CD4-positive, alpha-beta T cell treated with Interleukin-15 for 4 hours (primary cell): ENCODE measurements at places on chromosomes 3 and 15.

DNA sequence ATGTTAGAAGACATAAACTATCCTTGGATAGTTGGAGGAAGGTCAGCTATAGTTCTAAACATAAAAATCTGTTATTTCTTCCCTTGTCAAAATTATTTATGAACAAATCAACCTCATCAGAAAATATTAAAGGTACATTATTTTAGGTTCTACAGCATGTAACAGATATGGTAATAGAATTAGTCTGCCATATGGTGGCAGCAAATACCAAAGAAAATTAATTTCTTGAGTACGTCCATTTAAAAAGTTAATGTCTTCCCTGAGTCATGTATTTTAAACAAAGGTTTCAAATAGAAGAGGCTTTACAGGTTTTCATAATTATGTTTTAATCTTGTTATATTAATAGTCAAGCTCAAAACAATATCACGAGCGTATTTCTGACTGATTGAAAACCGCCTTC is 17.9 kb upstream of the ANKRD28 start:
- peak; percentile 34 for DNase-seq

GRCh38 chr15:70559265-70560239 is 203.8 kb downstream of the UACA start:
- DNase-seq: peak; percentile 54

DNA sequence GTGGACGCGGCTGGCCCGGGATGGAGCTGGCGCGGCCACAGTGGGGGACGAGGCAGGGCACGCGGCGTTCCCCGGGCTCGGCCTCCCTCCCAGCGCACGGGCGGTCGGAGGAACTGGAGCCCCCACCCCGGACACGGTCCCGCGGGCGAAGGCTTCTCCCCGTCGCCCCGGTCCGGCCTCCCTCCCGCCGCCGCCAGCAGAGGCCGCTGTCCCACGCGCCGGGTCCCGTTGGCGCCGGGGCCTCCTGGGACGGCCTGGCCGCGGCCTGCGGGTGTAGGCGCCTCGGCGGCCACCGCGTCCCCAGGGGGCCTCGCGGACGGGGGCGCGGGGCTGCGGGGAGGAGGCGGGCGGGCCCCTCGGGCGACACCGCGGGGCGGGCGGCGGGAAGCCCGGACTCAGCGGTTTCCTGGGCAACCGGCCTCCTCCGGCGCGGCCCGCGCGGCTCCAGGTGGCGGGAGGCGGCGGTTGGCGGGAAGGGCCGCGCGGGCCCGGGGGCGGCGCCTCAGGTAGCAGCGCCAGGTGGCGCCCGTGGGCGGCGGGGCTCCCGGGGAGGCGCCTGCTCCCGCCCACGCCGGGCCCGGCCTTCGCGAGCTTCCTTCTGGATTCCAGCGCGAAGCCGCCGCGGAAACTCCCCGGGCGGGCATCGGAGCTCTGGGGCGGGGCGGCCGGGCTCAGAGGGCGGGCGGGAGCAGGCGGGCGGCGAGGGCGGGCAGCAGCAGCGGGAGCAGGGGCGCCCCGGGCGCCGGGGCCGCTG is 26.7 kb downstream of the MELTF start:
- DNase-seq: peak; percentile 77

- DNase-seq: no peak
Measured at GRCh38 chr15:69088300-69088965, 72.0 kb upstream of the GLCE start.

DNA sequence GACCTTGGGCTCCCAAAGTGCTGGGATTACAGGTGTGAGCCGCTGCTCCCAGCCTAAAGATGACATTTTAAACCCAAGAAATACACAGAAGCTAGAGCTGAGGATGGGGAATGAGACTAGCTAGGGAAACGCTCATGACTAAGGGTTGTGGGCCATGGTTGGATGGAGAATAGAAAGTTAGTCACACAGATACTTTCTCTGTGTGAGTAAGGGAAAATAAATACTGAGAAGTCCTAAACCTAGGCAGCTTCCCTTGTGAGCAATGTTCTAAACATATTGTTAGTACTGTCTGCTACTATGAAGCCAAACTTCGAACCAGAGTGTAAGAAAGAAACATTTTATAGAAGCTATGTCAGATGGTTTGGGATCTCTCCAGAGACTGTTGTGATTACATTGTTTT is 304.8 kb upstream of the STAC start:
- no peak for DNase-seq

DNA sequence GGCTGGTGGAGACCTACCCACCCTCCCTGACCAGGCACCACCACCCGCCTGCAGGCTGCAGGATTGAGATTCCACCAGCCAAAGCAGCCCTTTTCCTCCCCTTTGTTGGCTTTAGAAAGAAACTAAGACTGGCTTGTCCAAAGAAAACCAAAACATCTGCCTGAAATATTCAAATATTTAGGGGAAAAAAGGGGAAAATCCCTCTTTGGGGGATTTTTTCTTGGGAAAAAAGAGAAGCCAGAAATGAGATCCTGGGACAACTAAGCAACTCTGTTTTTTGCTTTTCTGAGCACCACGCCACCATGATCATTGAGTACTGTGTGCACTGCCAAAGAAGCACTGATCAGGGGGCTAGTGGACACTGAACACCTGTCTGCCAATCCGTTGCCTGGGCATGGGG is 2.6 kb downstream of the DCLK3 start:
- no peak for DNase-seq

GRCh38 chr3:3177861-3178497 is 1.5 kb downstream of the CRBN start:
- peak; percentile 17 for DNase-seq

DNA sequence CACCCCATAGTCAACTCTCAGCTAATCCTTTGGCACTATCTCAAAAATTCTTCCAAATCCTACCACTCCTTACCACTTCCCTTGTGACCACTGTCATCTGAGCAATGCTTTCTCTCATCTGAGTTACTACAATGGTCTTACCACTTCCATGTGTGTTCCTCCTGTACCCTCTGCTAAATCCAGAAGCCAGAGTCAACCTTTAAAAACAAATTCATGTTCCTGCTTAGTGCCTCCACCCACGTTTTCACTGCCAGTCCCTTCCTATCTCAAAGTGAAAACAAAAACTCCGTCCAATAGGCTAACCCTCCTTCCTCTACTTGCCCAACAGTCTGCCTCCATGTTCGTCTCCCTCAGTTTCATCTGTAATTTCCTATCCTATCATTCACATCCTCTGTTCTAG is 109.0 kb downstream of the ADAMTS9 start:
- DNase-seq: no peak

- no peak for DNase-seq
Measured at GRCh38 chr3:119731560-119732343, 28.9 kb downstream of the CFAP91 start.

GRCh38 chr3:182999767-183000166 is 19.4 kb upstream of the DCUN1D1 start:
- DNase-seq: no peak

GRCh38 chr15:61500951-61501620 is 272.0 kb upstream of the RORA start:
- no peak for DNase-seq

GRCh38 chr3:113284453-113285050 is 73.2 kb downstream of the BOC start:
- DNase-seq: no peak

GRCh38 chr3:71487418-71487817 is 96.1 kb downstream of the FOXP1 start:
- no peak for DNase-seq

DNA sequence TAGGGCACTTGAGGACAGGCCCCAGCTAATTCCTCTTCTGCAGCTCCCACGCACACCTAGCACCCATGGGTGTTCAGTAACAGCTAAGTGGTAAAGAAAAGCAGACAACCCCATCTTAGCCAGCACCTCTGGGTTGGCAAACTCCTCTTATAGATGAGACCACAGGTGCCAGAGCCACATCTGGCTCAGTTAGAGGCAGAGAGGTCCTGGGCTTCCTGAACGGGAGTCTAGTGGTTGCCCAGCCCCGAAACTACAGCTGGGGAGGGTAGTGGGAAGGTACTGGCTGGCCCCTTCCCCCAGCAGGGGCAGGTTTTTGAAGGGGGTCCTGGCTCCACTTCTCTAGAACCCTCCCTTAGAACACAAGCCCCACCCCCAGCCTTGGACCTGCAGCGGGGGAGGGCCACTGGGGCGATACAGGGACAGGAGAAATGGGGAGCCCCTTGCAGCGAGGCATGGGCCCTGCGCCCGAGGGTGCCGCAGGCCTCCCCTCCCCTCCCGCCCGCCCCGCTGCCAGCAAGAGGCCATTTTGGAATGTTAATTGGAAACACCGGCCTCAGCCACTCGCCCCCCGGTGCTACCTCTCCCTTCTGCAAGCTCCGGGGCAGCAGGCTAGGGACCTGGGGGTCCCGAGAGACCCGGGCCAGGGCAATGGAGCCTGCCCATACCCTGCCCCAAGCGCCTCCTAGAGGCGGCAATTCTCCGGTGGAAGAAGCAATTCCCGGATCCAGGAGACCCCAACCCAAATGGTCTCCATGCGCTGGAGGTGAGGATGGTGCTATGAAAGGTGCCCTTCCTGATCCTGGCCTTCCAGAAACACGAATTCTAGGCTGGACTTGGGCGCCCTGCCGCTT is 1.5 kb downstream of the DUSP7 start:
- peak; percentile 9 for DNase-seq

GRCh38 chr15:67556976-67557570 is 14.6 kb downstream of the MAP2K5 start:
- no peak for DNase-seq

DNA sequence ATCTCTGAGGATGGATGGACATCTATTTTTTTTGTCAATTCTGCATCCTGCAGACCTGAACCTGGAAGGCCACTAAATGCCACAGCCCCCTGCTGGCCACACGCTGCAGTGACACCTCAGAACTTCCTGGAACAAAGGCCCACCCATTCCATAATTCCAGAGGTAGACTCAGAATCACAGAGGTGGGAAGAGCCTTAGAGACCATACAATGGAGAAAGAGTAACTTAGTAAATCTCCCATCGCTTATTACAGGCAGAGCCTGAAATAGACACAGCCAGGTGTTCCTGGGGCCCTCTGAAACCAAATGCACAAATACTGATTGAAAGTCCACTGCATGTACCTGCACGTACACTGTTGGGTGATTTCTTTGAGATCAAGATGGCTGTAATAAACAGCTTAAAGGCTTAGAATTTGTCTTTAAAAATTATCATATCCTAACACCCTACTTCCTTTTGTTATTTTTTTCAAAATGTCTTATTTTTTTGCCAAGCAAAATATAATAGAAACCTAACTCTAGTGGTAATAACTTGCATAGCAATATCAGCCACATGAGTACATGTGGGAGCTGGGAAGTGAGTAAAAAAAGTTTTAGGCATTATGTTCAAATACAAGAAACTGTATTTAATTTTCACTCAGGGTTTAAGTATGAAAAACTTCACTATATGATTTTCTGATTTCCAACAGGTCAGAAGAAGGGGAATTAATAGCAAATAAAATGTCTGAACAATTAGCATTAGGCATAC is 62.7 kb downstream of the EOMES start:
- DNase-seq: peak; percentile 54

DNA sequence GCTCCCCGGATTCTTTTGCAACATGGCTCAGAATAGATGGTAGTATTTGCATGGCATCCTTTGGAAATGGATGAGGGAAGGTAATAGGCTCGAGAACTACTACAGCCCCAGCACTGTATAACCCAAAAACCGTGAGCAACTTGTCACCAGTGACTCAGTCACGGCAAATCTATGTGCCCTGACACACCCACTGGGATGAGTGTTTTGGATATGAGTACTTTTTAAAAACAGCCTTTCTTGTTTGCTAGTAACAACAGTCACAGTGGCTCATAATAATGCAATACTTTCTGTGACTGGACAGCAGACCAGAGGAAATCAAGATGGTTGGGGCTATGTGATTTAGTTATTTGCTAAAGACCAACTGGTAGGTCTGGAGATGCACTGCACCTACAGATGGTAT is 299.6 kb downstream of the ULK4 start:
- DNase-seq: no peak

DNA sequence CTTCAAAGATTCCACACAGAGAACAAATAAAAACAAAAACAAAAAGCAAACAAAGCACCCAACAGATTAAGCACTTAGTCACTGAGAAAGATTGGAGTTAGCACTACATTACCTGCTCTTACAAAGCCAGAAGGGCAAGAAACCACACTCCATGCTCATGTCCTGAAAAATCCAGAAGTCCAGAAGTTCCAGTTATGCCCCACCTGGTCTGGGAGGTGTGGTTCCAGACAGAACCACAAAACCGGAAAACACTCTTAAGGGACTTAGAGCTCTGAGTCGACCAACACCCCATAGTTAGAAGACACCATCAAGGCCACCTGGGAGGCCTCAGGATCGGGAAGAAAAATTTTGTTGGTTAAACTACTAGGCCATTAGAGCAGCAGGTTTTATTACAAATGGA is 88.9 kb downstream of the TNIK start:
- no peak for DNase-seq
